Stimulated activated CD4-positive, alpha-beta T cell treated with anti-CD3 and anti-CD28 coated beads, Interleukin-2, amount 100 ng/mL, for 24 hours (primary cell): ENCODE measurements at places on chromosomes 11 and 22.

DNA sequence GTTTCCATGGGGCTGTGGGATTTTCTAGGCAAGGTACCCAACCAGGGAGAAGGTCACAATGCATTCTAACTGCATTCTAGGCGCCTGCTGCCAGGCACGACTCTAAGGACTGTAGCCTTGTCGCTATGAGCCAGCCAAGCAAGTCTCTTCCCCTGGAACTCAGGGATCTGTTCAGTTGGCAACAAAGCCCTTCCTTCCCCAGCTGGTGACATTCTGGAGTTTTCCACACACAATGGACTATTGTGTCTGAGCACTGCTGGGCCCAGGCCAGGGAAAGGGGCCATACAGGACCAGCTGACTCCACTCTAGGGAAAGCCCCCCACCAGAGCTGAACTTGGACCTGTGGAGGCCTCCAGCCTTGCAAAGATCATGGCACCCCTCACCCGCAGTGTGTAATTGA, 116.8 kb downstream of the RRAS2 start:
- DNase-seq = no peak

GRCh38 chr11:115349335-115350017, 154.7 kb downstream of the CADM1 start:
- no peak for DNase-seq

DNA sequence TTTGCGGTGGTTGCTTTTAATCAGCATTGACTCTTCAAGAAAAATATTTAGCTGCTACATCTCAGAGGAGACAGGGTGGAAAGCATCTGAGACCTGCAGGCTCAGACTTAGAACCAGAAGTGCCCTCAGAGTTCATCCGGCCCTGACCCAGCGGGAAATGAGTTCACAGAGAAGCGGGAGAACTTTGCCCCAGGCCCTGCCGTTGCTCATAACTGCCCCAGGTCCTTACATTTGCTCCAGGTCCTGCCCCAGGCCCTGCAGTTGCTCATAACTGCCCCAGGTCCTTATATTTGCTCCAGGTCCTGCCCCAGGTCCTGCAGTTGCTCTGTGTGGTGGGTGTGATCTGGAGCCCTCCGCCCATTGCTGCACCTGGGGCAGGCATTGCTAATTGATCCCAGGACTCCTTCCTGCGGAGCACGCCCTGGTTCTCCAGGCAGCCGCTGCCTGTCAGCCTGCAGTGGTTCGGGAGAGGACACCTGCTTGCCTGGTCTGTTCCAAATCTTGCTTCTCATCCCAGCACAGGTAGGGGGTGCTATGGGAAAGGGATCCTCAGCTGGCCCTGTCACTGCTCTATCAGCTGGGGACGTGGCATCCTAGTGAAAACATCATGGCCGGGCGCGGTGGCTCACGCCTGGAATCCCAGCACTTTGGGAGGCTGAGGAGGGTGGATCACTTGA, 58.1 kb upstream of the PPP6R3 start:
- DNase-seq = no peak

DNA sequence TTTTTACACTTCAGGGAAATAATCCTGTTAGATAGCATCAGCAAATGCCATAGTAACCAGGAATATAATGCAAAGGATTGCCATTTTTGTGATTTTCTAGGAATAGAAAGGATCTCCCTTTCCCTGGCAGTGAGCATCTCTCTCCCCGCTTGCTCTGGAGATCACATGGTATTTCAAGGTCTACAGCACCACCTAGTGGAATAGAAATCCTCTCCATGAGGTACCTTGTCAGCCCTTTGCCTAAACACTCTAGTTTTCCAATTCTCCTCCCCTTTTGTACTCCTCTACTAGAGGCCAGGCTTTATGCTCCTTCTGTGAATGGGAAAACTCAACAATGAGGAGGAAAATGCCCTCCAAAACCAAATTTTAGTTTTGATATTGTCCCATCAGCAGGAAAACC, 78.4 kb downstream of the XRRA1 start:
- no peak for DNase-seq

GRCh38 chr11:7196396-7197146, 55.1 kb upstream of the SYT9 start:
- no peak for DNase-seq

- peak; percentile 1 for DNase-seq
Observed at GRCh38 chr11:36271794-36272407, 17.3 kb downstream of the COMMD9 start.

DNA sequence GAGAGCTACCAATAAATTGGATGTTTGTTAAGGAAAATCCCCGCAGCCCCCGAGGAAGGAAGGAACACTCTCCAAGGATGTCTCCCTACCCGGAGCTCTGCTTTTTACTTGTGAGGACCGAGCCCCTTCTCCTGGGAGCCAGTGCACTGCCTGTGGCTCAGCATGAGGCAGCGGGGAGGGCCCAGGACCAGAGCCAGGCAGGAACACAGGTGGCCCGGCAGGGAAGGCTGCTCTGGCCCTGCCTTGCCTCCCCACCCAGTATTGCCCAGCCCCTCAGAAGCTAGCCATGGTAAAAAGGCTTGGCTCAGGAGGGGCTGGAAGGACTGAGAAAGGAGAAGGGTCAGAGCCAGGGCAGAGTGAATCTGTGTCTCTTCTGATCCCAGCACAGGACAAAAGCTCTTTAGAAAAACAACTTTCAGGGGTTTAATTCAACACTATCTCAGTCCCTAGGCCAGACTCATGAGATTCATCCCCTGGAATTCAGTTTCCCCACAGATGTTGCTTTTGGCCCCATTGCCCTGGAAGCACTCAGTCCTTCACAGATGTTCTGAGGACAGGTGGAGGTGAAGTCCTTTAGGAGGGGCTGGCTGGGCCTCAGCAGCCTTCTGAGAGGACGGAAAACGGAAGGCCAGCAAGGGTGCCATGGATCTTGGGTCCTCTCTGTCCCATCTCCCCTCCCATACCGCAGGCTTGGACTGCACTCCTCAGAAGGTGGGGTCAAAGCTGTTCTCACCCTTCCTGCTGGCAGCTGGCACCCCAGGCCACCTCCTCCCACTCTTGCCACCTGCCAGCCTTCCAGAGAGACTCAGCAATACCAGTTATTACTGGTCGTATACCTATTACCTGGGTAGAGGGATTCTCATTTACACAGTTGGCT, 318.9 kb downstream of the NTM start:
- no peak for DNase-seq
